ENCODE measurements at places on chromosomes 2 and 18.

- no peak for ATAC-seq
These were observed 1.5 kb downstream of the GALNT14 start for GRCh38 chr2:31136732-31137131.

DNA sequence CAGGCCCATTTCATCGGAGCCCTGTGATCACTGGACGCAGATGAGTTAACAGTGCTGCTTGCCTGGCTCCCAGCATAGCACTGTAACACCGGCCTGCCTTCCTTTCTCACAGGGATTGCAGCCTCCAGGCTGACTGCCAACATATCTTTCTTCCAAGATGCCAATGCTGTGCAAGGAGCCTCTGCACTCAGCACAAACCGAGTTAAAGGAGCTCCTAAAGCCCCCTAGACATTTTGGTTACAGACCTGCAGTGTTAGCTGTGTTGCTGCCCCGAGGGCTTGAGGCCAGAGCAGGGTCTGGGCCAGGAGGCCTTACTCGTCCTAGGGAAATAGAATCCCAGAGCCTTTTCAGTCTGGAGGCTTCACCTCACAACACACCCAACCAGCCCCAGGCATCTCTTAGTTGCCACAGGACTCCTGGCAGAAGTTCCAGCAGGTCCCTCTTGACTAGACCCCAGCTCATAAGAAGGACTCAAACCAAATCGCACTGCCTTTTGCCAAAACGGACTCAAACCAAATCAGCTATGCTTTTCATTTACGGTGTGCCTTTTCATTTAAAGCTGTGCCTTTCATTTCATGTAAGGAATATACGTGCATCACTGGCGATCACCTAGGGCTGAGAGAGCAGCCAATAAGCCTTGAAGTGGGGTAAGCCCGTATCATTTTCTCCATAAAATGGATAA, 58.4 kb upstream of the EML4 start:
- peak; percentile 76 for ATAC-seq

DNA sequence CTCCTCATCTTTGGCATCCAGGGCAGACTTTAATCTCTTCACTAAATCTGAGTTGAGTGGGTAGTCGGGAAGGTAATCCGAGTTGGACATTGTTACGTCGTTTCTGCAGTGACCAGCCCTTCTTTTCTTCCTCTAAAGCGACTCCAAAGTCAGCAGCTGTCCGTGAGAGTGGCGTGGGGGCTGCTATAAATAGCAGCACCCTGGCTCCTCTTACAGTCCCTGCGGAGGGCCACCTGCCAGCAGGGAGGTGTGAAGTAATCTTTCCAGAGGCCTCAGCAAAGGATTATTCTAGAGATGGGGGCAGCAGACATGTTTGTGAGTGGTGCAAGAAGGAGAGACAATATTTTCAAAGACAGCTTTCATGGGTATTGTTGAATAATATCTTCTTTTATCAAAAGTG, at the start of gene ASB18:
Gene ASB18, minus strand, starts transcription at position 151 of the 400 bp plus-strand sequence. Its CDS starts 61 bp downstream, at position 90.
- ATAC-seq, result no peak

DNA sequence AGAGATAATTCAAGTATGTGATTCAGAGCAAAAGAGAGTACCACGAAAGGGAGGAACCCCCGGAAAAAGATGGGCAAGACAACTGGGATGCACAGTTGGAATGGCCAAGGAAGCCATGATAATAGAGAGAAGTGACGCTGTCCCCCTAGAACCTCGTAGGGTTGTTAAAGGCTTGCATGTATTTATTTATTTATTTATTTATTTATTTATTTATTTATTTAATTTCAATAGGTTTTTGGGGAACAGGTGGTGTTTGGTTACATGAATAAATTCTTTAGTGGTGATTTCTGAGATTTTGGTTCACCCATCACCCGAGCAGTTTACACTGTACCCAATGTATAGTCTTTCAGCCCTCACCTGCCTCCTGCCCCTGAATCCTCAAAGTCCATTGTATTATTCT, 11.5 kb upstream of the PDCL3 start:
- no peak for ATAC-seq

DNA sequence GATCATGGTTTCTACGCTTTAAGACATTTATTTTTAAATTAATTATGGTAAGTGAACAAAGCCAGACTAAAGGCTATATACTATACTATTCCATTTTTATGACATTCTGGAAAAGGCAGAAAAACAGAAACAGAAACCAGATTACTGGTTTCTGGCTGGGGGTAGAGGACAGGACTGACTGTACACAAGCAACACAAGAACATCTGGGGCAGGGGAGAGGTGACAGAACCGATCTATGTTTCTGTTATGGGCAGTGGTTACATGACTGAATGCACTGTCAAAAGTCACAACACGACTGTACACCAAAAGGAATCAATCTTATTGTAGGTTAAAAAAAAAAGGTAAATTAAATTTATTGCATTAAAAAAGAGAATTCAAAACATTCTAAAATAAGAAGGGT, 64.7 kb downstream of the PTPN2 start:
- ATAC-seq, result no peak
